ENCODE measurements at places on chromosomes 4 and X.

GRCh38 chr4:118352843-118353533 lies at the start of gene PRSS12:
PRSS12 (minus strand) TSS chr4:118353003; CDS start chr4:118352720, 283 bp downstream.
- peak; percentile 12 for DNase-seq

DNA sequence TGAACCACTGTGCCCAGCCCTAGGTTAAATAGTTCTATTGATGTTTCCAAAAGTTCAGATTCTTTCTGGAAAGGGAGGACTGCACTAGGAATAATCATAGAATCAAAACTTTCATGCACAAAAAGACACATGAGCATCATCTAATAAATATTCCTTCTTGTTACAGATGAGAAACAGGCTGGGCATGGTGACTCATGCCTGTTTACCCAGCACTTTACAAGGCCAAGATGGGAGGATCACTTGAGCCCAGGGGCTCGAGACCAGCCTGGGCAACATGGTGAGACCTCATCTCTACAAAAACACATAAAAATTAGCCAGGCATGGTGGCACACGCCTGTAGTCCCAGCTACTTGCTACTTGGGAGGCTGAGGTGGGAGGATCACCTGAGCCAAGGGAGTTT lies 27.7 kb downstream of the LARP7 start:
- no peak for DNase-seq

- no peak for DNase-seq
Observed at GRCh38 chrX:31487951-31488350, 416.1 kb upstream of the FTHL17 start.

- no peak for DNase-seq
Observed at GRCh38 chr4:131137196-131137595, 2011.9 kb upstream of the PCDH10 start.

DNA sequence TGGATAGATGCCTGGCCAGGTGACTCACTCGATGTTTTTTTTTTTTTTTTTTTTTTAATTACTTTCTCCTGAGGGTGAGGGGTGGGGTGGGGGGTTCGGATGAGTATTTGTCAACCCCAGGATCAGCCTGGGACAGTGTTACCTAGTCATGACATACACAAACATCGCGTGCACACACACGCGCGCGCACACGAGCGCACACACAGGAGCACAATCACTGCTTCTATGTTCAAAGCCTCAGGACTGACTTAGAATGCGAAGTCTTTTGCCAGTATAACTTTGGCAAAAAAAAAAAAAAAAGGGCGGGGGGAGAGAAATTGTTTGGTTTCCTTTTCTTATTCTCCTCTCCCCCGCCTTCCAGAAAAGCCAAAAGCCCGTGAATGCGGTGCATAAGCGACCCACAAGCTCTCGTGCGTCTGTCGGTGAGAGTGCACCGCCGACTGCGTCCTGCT lies 115.0 kb upstream of the TEX13C start:
- DNase-seq: no peak

DNA sequence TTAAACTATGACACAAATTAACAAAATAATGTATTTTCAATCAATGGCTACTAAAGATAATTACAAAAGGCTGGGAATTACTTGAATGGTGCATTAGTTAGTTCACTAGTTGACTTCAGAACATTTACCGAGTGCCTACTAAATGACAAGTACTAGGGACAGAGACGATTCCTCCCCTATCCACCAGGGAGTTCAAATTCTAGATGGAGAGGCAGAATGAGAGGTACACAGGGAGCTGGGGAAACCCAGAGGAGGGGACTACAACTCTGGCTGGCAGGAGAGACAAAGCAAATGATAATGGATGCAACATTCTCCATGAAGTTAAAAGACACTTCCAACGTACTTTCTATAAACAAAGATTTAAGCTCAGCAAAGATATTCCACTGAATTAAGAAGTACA lies 43.1 kb upstream of the MCF2 start:
- DNase-seq: no peak

DNA sequence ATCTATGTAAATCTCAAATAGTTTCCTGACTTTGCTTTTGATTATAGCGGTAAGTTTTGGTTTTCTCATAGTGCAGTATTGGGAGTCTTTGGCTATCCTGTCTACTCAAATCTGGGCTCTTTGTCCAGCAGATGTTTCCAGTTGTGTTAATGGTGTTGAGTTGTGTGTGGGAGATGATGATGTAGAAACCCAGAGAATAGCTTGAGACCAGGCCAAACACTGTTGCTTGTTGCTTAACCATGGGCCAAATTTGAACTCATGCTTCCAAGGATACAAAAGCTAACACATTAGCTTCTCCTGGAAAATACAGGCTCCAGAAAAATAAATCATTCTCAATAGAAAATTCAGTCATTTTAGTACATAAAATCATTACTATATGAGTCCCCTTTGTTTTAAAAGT lies 82.6 kb upstream of the GYPA start:
- DNase-seq: no peak

DNA sequence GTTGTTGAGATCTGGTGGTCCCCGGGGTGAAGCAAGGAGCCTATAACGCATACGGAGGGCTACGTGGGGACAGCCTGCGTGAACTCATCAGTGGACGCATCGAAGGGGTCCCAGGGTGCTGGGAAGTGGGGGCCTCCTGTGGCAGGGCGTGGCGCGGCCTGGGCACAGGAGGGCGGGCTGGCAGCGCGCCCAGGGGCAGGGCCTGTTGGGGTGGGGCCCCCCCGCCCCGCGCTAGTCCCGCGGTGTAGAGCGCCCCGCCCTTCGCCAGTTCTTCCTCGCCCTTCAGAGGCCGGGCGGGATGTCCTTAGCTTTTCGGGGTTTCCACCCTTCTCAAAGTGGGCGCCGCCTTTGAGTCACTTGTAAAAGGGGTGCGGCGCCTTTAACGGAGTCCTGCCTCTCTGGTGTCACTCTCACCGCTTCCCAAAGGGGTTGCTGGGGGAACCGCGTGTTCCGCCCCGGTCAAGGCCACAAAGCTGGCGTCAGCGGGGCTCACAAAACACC lies 632 bp downstream of the PLP2 start:
- peak; percentile 35 for DNase-seq

- no peak for DNase-seq
Observed at GRCh38 chrX:129798888-129799287, 19.1 kb downstream of the SASH3 start.

GRCh38 chr4:184932343-184932742 lies 85.9 kb upstream of the HELT start:
- no peak for DNase-seq

GRCh38 chrX:13428053-13428786 lies 108.4 kb upstream of the ATXN3L start:
- DNase-seq: no peak

- no peak for DNase-seq
Observed at GRCh38 chr4:13918110-13918509, 290.6 kb upstream of the BOD1L1 start.

Data from effector CD4-positive, alpha-beta T cell (primary cell).